ENCODE measurements at places on chromosomes 3 and 15.

GRCh38 chr3:29763115-29763514, 482.2 kb downstream of the RBMS3 start:
- no peak for DNase-seq

GRCh38 chr3:8529181-8529637, 27.6 kb downstream of the LMCD1 start:
- DNase-seq: no peak

DNA sequence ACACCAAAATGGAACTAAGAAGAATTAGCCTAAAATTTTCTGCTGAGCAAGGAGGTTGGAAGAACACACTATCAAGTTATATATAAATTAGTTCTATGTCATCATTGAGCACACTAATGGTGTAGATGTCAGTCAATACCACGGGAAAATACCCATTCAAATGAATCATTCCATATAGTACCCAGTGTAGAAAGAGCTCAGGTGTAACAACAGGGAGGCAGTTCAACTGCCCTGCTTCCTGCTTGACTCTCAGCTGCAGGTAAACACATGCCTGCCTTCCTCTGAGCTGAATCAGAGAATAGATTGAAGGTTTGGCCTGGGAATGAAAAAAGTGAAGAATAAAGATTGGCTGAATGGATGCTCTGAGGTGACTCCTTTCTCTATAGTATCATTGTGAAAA, 1088.0 kb downstream of the AGBL1 start:
- no peak for DNase-seq

DNA sequence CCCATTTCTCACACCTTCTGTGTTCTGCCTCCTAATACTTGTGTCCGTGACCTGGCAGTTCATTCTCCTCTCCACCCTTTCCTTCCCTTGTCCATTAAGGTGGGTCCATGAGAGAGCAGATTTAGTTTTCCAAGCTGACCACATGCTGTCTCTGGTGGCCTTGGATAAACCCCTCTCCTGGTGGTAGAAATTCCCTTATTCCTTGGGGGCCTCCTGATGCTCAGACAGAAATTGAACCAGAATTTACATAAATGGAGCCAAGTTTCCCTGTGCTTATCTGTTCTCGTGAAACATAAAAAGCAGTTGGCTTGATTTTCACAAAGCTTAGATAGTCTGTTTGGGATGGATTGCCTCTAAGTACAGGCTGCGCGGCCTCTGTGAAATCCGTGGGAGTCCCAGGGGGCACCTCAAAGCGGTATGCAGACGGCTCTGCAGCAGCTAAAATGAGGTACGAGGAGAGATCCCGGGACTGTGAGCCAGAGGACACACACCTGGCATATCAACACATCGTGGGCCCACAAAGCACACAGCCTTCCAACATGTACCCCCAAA, 101.0 kb upstream of the NMNAT3 start:
- no peak for DNase-seq

DNA sequence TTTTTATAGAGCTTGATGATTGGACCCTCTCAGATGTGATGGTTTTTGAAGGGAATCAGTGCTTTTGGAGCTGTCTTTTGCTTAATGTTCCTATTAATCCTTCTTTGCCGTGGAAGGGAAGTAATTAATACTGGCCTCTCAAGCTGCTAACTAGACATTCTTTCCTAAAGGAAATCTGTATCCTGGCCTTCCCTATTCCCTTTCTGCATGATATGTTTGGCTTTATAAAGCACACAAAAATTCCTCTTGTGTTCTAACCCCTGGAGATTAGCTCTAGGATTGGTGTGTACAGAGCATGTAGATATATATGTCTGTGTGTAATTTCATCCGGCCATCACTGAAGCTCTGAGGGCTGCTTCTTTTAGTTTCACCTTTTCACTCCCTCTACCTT, 6.9 kb downstream of the ATXN7 start:
- DNase-seq: no peak

DNA sequence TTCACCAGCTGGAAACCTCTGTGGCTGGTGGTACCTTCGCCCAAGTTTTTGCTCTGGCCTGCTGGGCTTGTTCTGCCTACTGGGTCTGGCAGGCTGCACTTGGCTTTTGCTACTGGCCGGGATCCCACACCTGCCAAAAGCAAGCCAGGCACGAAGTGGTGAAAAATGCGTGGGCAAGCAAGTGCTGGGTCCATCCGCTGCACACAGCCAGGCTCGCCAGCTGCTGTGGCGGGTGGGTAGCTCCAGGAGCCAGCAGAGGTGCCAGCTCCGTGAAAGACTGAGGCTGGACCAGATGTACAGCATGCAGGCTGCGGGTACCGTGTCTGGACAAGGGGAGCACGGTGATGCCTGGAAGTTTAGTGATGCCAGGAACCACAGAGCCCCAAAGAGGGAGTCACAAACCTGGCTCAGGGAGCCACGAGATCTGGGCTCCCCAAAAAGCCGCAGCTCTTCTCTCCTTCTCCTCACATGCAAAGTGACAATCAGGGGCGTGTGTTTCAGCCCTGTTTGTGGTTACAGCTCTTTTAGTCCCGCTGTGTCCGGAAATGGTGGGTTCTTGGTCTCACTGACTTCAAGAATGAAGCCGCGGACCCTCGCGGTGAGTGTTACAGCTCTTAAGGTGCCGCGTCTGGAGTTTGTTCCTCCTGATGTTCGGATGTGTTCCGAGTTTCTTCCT, 1455.6 kb upstream of the GBE1 start:
- DNase-seq: no peak

GRCh38 chr15:94467034-94467433, 235.7 kb downstream of the MCTP2 start:
- no peak for DNase-seq

DNA sequence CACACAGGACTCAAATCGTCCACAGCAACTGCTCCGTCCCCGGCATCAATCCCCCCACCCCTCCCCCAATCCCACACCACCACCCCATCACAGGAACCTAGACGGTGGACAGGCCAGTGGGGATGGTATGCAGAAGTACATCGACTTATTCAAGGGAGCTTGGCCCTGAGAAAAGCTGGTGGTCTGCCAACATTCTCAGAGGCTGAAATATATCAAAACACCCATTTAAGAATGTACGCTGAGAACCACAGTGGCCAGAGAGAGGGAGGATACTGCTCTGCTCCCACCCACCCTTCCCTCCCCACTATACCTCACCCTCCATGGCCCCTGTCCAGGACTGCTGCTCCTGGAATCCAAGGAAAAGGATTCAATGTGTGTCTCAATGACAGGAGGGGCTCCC, 12.4 kb upstream of the USP3 start:
- no peak for DNase-seq

DNA sequence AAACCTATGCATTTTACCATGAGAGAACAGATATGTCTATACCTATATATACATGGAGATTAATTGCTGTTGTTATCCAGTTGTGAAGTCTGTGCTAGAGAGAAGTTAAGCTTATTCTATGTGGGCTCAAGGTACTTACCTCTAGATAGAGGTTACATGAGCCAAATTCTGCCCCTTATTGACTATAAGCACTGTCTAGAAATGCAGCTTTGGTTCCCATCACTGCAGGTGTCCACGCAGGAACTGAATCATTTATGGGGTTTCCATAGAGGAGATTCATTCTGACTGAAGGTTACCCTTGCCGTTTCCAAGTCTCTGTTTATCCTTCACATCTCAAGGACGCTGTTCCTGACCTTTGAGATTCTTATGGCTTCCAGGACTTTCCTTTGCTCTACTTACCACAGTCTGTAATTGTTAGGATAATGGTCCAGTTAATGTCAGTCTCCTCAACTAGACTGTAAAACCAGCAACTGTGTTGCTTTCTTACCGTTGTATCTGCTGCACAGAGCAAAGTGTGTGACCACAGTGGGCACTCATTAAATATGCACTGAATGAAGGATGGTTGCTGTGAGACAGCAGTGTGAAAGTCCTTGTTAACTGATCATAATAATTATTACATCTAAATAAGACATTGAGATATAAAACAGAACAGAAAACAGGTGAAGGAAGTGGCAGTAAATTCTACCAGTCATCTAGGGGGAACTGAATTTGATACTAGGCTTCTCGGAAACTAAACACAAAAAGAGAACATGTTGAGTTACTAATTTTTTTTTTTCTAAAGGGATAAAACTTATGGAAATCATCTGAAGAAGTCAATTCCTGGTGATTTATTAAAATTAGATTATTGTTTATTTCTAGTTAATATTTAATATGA, 44.0 kb upstream of the BCL6 start:
- no peak for DNase-seq

DNA sequence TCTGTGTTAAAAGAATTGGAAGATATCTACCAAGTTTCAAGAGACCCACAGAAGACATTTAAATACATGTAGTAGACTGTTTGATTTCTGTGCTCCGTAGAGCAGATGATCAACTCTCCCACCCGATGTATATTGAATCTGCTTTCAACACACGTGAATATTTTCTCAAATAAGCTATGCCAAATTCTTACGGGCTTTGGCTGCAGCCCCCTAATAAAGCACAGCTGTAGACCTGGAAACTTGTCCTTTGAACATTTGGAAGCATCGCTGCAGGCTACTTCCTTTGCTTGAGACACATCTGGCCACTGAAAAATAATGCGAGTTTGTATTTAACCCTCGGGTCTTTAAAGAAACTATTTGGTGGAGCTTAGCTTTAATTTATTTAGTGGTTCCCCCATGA, 98.3 kb upstream of the SELENOK start:
- no peak for DNase-seq

- no peak for DNase-seq
Measured at GRCh38 chr3:124209426-124209825, 217.5 kb upstream of the ROPN1 start.

- DNase-seq: no peak
Measured at GRCh38 chr15:101020451-101020850, 101.3 kb downstream of the LRRK1 start.

DNA sequence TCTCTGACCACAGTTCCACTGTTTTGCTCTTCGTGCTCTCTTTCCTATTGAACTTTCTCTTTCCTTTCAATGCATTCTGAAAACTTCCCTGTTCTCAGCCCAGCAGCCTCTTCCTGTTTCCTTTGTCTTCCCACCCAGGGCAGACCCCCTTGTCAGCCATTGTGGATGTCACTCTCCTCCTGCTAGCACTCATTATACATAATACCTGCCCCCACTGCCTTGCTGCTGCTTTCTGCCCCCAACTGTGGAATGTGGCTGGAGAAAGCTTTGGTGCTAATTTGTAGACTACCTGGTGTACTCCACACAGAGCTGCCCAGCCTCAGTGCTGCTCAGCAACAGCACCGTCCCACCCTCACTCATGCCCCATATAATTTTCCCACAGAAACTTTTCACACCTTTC, 80.2 kb downstream of the CHCHD6 start:
- DNase-seq: no peak

DNA sequence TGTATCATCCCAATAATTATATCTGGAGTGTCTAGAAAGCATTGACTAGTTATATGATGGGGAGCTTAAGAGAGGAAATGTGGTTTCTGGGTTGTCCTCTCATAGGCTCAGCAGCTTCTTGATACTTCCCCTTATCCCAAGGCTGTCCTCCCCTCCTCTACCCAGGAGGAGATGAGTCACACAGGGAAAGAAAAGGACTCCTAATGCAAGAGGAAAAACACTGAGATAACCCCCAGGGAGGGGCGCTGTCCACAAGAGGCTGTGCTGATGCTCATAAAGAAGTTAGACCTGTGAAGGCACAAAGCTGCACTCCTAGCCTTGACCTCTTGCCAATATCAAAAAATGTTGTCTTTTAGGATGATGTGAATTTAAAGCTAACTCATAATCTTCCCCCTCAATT, 28.8 kb upstream of the GYG1 start:
- no peak for DNase-seq

DNA sequence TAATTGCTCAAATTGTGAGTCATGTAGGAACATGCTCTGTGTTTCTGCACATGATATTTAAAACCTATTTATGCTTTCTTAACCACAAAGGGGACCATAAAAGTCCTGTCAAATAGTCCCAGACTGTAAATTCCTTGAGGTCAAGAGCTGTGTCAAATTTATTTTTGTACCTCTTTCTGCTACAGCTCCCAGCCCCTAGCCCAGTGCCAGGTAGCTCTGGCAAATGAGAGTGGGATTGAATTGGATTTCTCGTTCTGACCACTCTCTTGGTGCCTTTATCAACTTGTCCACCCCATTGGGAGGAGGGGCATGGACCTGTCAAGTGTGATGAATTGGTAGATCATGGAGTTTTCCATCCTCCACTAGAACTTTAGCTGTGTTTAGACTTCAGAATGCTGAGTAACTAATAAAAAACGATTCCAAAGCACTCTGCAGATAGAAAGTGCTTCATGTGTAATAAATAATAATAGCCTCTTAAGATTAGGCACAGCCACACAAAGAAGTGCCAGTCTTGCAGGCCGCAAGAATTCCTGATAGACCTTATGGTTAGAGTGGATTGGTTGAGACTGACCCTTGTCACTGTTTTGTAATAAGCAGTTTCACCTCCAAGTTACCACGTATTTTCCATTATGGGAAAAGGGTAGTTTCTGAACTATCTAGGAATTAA, 120.4 kb downstream of the LPP start:
- no peak for DNase-seq

DNA sequence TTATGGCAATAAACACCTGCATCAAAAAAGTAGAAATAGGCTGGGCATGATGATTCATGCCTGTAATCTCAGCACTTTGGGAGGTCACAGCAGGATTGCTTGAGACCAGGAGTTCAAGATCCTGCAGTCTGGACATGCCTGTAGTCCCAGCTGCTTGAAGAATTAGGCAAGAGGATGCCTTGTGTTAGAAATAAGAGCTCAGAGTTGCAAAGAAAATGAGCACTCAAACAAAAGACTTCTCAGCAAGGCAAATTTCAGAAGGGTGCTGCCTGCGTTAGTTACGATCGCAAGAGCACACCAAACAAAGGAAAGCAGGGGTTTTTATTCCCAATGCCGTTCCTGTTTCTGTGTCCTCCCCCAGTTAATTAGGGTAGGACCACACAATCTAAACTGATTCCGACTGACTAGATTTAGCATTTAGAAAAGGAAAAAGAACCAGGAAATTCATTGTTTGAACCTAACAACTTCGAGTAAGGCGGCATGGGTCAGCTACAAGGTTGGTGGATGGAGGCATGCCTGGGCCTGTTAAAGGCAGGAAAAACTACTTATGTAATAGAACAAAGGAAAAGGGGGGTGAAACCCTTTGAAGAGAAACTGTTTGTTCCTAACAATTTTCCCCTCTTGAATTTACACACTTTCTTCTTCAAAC, 55.5 kb downstream of the DLG1 start:
- no peak for DNase-seq

DNA sequence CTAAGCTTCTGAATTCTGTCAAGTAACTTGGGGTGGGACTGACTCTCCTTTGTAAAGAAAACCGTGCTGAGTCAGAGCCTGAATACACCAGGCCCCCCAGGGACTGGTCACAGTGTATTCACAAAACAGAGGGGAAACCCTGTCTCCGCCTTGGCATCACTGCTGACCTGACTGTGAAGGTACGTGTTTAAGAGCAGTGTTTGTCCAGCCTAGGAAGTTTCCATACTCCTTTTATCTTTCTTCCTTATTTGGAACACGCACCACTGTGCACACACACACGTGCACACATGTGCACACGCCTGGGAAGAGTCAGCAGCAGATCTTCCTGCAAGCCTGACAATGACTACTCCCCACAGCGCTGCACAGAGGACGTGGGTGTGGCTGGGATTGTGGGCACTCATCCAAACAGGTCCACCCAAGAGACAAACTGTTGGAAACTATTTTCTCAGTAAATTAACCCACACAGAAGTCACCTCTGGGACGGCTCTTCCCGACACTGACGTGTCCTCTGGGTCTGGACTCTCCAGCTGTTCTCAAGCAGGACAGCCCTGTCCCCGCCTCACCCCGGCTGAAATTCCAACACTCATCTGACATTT, 87.7 kb downstream of the ATP10A start:
- no peak for DNase-seq

All from activated naive CD4-positive, alpha-beta T cell (primary cell).